ENCODE measurements at places on chromosomes 1 and 21.

DNA sequence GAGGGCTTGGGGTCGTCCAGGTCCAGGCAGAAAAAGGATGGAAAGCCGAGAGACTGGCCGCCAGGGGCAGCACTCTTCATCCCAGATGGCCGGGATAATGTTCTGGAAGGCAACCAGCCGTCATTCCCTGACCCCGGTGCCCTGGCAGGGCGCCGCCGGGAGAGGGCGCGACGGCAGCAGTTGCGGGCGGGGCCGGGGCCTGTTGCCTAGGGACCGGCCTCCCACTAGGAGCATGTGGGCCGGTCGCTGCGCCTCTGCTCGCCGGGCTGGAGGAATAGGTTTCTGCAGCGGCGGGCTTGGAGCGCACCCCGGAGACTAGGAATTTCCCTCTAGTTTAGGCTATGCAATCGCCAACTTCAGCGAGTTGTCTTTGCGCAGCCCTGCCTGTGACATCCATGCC lies 11.0 kb downstream of the DMRTB1 start:
- no peak for DNase-seq

GRCh38 chr1:119613769-119614720 lies 34.0 kb downstream of the ZNF697 start:
- DNase-seq = peak; percentile 45

DNA sequence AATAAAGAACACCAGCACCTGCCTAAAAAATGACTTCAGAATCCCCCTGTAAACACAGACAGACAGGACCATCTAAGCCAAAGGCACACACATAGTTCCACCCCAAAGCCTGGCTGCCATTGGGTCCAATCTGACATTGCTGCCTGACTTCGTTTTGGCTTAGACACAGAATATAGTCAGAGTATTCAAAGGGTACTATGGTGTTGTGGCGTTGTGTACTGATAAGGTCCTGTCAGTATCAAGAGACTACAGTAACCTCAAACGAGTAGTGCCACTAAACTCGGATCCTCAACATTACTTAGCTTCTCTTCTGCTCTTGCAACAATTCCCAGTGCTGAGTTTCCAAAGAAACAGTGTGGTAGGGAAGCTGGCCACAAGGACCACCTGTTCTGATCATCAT lies 169.3 kb upstream of the NR5A2 start:
- DNase-seq = no peak

- no peak for DNase-seq
Measured at GRCh38 chr1:187634940-187635339, 806.2 kb downstream of the PLA2G4A start.

GRCh38 chr1:44903011-44903680 lies 60.1 kb upstream of the PTCH2 start:
- no peak for DNase-seq

- DNase-seq = no peak
Measured at GRCh38 chr1:235399661-235400060, 32.4 kb downstream of the TBCE start.

DNA sequence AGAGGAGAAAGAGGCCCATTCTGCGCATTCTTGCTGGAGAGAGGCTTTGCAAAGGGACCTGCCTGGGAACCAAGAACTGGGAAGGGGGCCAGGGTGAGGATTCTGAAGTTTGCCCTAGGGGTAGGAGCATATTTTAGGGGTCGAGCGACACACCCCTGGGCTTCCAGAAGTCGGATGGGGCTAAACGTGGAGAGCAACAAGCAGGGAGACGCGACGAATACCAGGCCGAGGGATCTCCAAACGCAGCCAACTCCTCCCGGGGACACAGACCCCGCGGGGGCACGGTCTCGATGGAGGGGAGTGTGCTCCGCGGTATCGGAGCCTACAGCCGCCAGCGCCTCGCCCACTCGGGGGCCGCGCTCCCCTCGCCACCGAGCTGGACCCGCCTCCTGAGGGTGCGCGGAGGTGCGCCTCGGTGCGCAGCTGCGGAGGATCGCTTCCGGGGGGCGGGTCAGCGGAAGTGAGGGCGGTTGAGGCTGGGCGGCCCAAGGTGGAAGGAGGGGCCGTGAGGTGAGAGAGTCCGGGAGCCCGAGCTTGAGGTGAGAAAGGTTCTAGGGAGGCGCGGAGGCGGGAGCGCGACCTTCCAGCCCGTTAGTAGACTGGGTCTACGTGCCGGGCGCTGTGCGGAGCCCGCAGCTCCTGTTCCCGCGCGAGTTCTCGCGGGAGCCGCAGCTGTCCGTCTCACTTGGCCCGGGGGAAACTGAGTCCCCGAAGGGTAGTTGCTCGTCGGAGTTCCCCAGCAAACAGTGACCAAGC lies at the start of gene MTFR1L:
Gene MTFR1L, plus strand, starts transcription at position 464 of the 756 bp plus-strand sequence. CDS start 3,151 bp downstream, outside the sequence.
- peak; percentile 94 for DNase-seq

DNA sequence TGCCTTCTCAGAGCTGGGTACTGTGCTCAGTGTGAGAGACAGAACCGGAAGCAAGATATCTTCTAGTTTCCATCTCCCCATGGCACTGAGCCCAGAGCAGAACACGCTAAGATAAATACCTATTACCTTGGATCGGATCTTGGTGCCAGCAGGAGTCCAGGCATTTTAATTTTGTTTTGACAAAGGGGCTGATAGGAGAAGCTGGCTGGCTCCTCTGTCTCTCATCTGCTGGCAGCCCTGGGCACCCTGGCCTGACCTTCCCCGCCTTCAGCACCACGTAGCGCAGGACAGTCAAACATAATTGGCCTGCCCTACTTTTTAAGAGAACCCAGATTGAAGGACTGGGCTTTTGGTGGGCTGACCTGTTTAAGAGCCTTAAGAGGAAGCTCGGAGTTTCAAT lies 160.7 kb upstream of the KLHDC7A start:
- DNase-seq = no peak

Measured in CD4-positive, alpha-beta T cell treated with Interleukin-17A for 1 hour (primary cell).